ENCODE measurements at places on chromosomes 3 and 15.

- no peak for DNase-seq
Observed at GRCh38 chr3:36943601-36944000, 1.3 kb downstream of the TRANK1 start.

- DNase-seq, result no peak
Observed at GRCh38 chr3:188036375-188037194, 117.4 kb upstream of the LPP start.

DNA sequence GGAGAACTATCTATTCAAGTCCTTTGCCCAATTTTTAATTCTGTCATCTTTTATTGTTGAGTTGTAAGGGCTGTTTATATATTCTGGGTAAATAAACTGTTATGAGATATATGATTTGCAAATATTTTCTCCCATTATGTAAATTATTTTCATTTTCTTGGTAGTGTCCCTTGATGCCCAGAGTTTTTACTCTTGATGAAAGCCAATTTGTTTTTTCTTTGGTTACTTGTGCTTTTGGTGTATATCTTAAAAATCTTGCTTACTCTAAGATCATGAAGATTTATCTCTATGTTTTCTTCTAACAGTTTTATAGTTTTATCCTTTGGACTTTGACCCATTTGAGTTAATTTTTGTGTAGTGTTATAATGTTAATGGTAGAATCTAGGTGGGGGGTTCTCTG lies 44.5 kb downstream of the TIMP4 start:
- no peak for DNase-seq

DNA sequence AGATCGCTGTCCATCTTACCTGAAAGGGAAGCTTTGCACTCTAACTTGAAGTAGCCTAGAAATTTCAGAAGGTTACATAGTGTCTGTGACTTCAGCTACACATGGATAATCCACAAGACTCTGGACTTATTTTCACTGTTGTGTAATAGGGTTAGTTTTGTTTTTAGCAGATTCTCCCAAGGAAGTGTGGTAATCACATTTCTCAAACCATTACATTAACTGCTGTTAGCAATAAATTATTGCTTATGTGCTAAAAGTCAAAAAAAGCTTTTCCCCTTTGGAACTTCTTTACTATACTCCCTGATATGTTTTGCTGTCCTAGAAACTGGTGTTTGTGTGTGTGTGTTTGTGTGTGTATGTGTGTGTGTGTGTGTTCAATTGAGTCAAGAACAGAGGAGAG lies 351.8 kb upstream of the TPRG1 start:
- DNase-seq, result peak; percentile 74

- no peak for DNase-seq
Observed at GRCh38 chr3:175029828-175030227, 170.7 kb downstream of the NAALADL2 start.

DNA sequence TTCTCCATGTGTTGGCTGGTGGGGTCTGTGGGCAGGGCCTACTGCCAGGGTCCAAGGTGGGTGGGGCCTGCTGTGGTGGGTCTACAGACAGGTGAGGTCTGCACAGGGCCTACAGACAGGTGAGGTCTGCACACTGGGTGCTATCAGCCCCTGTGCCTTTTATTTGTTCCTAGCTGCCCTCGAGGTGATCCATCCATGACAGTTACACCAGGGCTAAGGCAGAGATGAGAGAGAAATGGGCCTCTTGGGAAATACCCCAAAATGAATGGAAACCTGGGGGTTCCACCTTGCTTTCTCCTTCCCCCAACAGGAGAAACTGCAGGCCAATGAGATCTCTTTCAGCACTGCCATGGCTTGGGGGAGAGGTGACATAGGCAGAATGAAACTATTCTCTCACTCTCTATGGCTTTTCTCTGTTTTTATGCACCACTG lies 36.4 kb downstream of the CFAP100 start:
- DNase-seq, result no peak

DNA sequence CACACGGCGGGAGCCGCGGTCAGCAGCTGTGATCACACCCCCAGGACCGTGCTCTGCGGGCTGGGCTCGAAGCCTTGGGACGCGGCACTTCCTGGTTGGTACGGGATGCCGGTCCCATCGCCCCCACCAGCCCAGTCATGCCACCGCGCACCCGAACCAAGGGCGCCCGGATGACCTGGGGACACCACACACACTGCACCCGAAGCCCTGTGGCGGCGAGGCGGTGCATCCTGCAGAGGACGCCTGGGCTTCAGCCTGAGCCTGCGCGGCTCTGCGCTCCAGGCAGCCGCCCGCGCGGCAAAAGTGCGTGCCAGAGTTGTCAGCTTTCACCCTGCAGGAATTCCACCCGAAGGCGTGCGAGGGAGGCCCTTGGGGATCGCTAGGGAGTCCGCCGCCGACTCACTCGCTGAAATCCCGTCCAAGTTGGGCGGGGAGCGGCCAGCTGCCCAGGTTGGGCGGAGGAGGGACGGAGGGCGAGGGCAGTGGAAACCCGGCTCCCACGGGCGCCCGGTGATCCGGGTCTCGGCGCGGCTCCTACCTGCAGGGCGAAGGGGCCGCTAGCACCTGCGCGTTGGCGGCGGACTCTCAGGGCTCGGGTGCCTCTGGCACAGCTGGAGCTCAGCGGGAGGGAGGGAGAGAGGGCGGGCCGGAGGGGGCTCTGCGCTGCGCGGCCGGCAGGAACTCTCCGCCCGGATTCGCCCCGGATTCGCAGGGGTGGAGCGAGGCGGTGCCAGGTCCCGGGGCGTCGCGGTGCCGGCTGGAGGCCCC lies at the start of gene PLD1:
Gene PLD1 (minus strand): TSS at position 623 of the 768 bp plus-strand sequence. CDS start 72,432 bp downstream, outside the sequence.
- DNase-seq, result peak; percentile 96

- peak; percentile 39 for DNase-seq
Observed at GRCh38 chr3:81723732-81724313, 37.6 kb downstream of the GBE1 start.

DNA sequence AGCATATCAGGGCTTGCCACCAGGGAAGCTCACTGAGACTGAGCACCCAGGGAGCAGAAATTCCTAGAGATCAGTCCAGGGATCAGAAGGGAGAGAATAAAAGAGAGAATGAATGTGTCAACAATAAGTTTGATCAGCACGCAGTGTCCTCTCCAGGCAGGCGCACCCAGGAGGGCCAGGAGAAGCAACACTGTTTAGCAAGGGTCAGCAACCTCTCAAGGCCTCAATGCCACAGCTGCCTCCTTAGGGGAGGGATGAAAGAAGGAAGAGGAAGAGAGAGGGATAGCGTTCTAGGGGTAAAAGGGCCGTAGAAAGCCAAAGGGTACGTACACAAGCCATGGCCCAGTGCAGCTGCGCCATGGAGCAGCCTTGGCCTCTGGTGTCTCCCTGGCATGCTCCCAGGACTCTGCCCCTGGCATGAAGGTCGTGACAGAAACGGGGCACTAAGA lies 399.8 kb downstream of the SHQ1 start:
- no peak for DNase-seq

- DNase-seq, result peak; percentile 20
Observed at GRCh38 chr3:12235691-12236090, 53.2 kb upstream of the PPARG start.

DNA sequence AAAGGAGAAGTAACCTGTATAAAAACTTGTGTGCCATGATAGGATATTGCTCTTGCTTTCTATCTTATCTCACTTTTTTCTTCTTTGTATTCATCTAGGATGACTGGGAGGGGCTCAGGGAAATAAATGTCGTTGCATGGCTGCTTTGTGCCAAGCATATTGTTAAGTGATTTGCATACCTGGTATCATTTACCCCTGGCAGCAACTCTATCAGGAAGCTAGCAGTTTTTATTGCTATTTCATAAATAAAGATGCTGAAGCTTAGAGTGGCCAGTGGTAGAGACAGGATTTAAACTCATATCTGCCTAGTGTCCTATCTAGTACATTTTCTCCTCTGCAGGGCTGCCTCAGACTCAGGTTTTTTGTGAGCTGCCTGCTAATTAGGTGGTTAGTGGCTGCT lies 253.3 kb downstream of the PTPRG start:
- no peak for DNase-seq

DNA sequence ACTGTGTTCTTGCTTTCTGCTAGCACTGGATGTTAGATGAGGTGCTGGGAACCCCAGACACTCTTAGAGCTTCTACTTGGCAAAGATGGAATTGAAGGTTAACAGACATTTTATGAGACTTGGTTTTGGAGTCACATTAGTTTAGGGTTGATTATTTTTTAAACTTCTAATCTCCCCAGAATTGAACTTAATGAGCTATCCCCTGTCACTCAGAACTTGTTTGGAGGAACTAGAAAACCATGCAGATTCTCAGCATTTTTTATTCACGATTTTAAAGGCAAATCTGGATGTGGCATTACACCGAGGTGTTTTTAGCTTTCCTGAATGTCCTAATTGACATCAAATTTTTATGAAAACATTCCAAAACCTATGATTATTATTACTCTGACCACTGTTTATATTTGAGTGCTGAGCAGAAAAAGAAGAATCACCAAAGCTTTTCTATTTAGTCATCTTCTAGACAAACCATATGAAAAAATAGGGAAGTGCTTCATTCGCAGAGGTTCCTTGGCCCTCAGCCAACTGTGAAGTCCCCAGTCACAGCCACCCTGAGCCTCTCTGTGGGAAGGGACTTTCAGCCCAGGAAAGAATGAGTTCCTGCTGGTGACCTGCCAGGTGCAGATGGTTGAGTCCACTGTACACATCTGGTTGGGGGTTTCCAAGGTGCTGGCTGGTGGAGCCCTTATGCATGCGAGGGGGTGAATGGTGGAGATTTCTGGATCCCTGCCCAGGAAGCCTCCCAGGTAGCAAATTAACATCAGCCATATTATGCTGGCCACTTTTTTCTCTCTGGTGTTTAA lies 196.0 kb upstream of the TOPAZ1 start:
- DNase-seq, result no peak

DNA sequence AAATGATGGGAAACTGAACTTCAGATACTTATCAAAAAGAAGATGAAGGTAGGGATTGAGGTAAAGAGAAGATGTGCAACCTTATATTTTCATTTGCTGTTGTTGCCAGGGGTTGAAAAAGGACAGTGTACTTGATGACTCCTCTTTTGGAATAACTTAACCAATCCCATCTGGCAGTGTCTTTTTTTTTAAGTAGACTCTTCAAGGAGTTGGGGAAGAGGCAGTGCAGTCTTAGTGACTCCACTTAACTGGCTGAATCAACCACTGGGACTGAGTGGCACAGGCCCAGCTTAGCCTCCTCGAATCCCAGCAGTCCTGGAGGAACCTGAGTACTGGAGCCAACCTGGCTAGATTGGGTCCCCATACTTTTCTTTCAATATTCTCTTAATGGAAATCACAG lies 27.3 kb upstream of the FILIP1L start:
- peak; percentile 30 for DNase-seq

DNA sequence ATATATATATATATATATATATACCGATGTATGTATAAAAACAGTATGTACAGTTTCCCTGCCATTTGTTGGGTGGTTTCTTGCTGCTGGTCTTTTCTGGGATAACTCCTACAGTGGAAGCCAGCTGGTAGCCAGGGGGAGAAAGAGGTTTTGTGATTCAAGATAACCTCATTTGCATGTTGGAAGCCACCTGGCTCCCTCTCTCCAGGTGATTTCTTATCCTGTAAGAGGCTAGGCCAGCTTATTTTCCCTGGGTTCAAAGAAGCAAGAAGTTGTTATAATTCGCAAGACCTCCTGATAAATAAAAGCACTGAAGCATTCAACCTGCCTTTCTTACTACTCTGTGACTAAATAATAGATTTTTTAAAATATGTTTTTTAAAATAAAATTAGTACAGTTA lies 443.3 kb downstream of the VGLL3 start:
- DNase-seq, result no peak

DNA sequence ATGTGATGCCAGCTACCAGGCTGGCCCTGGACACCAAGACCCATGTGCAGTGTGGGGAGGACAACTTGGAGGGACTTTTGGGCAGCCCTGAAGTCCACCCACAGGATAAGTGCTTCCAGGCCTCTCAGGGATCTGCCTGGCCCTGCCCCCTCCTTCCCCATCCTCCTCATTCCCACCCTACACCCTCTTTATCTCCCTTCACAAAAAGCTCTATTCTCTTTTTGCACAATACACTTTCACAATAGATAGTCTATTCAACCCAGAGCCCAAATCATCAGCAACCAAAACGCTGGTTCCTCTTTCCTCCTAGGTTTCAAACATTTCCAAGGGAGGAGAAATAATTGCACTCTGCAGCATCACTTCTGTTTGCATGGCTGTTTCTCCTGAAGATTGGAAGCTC lies 7.8 kb upstream of the ZNF710 start:
- no peak for DNase-seq

- DNase-seq, result no peak
Observed at GRCh38 chr15:77688693-77689092, 56.0 kb upstream of the LINGO1 start.

DNA sequence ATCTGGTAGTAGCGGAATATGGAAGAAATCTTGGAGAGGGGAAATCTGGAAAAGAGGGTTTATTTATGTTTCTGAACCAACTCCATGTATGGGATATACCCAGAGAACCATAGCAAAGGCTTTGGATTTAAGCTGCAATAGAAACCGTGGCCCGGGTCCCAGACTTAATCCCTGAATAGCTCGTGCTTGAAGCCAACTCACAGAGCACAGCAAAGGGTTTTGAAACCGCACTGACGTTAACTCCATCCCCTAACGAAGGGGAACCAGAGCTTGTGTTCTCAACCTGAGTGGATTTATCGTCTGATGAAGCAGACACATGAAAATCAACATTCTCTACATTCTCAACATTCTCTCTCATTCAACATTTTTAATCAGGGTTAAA lies 154.6 kb downstream of the APBA2 start:
- DNase-seq, result no peak

GRCh38 chr3:125077864-125078263 lies 22.1 kb upstream of the HEG1 start:
- DNase-seq, result no peak

DNA sequence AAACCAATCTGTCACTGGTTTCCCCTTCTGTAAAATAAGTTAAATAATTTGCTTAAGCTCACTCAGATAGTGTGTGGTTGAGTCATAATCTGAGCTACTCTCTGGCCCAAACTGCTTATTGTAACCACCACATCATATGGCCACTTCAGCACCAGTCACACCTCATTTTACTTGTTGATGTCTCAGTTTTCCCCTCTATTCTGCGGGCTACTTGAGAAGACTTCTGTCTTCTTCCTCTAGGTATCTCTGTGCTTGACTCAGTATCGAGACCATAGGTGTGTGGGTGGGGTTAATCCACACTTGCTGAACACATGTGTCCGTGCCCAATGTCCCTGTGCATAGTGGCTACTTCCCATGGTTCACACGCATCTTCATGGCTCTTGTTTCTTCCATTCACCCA lies 32.9 kb downstream of the CRYGS start:
- no peak for DNase-seq

Measured in fibroblast of gingiva (primary cell).